ENCODE measurements at places on chromosomes 5 and 9.

DNA sequence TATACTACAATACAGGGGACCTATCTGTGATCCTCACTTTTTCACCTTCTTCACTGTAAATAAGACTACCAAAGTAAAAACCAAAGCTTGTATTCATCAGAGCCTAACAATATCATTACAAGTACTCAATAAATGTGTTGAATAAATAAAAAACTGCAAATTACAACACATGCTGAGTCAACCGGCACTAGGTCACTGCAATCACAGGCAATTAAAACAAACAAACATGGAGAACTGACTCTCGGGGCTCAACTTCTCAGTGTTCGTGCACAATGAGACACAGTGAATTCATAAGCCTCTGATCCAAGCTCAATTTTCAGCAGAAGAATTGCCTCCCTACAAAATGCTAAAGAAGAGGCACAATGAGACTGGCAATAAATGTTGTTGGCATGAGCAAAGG lies 69.2 kb downstream of the CDK5RAP2 start:
- DNase-seq: no peak

DNA sequence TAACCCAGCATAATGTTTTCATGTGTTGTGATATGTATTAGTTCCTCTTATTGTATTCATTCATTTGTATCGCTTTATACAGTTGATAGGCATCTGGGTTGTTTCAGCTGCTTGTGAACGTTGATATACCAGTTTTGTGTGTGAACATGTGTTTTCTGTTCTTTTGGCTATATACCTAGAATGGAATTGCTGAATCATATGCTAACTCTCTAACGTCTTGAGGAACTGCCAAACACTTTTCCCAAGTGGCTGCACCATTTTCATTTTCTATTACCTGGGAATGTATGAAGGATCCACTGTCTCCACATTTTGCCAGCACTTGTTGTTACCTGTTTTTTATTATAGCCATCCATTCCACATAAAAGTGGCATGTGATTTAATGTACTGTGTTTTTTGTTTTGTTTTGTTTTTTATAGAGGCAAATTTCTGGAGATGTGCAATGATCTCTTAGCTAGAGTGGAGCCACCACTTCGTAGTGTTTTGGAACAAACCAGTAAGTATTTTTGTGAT lies 34.6 kb downstream of the HSPA4 start:
- DNase-seq: no peak

DNA sequence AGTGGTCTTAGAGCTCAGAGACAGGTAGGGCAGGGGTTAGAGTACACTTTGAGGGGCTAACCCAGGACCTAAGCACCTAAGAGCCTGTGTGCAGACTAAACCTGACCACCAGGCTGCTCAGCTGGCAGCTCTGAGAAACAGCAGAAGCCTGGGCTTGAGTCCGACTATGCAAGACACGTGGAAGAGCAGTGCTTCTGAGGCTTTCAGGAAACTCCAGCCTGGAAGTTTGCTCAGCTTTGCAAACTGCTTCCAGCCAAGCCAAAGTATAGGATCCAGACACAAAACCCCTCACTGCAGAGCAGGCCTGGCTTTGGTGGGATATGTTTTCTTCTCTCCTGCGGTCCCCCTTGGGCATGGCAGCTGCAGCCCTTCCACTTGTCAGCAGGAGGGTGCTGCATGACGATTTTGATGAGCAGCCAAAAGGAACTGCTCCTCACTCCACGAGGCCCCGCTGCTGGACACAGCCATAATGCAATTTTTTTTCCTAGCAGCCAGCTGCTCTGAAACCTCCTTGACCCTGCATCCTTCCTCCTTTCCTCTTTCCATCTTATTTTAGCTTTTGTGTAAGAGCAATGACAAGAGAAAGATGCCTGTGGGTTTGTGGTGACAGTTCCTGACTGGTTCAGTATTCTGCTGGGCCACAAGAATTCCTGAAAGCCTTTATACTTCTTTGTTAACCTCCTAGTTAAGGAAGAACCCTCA lies 123.1 kb downstream of the LIFR start:
- no peak for DNase-seq

- no peak for DNase-seq
These were observed 10.5 kb downstream of the CXCL14 start for GRCh38 chr5:135568246-135568645.

DNA sequence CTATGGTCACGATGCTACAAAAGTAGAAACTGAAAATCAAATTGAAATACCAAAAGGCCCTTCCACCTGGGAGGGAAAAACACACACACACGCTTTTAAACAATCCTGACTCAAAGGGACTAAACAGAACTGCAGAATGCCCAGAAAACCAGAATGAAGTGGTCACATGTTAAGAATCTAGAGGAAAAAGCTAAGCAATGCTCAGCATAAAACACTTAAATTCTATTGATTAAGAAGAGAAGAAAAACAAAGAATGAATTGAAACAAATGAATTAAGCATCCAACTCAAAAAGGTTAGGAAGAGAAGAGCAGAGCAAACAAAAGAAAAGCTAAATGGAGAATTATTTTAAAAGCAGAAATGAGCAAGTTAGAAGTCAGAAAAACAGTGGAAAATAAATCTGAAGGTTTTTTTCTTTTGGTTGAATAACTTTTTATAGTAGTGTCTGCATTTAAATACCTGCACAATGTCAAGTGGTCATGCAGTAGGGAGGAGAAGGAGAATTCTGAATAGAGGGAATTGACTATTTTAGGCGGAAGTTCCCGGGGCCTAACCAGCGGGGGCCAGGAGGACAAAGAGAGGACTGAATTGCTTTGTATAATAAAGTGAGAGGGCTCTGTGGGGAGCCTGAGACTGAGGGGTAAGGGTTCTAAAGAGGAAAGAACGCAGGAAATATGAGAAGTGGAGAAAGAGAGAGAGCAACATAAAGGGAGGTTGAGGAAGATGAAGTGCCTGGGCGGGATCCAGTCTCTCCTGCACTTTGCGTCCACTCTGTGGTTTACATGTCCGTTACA lies 146.8 kb downstream of the ATPSCKMT start:
- DNase-seq: no peak

- DNase-seq: peak; percentile 26
These were observed 478 bp downstream of the TEX10 start for GRCh38 chr9:100352201-100352726.

DNA sequence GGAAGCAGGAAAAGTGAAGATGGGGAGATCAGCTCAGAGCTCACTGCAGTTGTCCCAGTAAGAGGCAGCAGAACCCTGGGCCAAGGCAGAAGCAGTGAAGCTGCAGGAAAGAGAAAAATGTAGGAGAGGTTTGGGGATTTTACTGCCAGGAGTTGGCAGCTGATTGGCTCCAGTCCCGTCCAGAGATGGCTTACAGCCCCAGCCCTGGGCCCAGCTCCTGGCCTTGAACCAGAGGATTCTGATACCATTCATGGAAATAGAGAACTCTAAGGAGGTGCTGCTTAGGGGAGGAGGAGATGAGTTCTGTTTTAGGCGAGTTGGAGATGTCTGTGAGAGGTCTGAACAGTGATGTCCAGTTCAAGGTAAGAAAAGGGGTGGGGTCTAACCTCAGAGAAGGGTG lies 4.6 kb downstream of the MORN5 start:
- DNase-seq: no peak

GRCh38 chr9:35935261-35935660 lies 22.7 kb downstream of the OR2S2 start:
- no peak for DNase-seq

DNA sequence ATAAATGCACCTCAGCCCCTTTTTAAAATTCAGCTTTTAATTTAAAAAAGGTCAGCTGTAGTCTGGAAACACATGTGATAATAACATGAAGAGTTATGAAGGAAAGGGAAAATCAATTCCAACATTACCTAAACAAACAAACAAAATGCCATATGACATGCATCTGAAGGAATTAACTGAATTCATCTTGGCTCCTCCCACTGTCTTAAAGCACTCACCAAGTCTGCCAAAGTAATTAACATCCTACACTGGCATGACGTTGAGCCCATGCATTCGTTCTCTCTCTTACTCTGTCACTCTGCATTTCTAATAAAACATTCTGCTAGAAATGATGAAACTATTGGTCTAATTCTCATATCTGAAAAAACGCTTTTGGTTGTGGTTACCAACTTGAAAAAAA lies 37.7 kb downstream of the TSSK1B start:
- no peak for DNase-seq

DNA sequence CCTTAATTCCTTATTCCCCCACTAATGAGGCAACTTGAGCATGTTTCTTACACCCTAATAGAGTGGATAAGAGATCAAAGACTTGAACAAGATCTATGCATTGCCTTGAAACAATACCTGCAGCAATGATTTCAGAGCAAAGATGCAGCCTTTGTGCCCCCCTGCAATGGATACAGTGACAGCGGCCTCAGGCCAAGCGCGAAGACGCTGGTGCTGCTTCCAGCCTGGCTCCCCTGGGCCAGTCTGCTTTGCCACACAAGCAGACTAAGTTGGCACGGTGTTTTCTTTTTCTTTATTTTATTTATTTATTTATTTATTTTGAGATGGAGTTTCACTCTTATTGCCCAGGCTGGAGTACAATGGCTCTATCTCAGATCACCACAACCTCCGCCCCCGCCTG lies 179.8 kb upstream of the S1PR3 start:
- no peak for DNase-seq

- DNase-seq: no peak
These were observed 24.1 kb downstream of the OR2K2 start for GRCh38 chr9:111305914-111306313.

GRCh38 chr9:111839987-111840386 lies 45.2 kb upstream of the SHOC1 start:
- DNase-seq: no peak

DNA sequence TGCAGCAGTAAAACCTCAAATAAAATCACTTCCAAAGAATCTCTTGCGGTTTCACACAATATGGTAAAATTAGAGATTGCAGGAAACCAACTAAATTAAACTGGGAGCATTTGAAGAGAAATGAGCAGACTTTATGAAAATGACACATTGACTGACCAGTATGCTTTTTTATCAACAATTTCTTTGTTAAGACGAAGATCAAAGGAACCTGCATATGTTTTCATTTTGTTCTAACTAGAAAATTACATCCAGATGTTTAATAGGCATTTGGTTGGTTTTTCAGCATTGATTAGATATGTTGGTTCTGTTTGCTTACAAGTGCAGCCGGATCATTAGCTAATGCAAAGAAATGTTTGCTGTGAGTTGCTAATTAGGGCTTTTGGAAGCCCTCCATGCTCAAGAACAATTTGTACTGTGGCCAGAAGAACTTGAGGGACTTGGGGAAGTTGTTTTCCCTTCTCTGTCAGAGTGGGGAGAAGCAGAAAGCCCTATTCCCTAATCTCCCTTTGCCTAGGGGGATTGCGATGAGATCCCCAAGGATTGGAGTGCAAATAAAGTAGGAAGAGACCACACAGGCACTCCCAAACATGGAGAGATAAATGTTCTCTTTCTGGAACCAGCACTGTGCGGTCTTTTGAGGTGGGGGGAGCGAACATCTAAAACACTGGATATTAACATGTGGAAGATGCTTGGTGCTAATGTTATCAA lies 4.5 kb upstream of the TLE1 start:
- no peak for DNase-seq

- no peak for DNase-seq
These were observed 119.7 kb downstream of the CETN3 start for GRCh38 chr5:90289837-90290236.

DNA sequence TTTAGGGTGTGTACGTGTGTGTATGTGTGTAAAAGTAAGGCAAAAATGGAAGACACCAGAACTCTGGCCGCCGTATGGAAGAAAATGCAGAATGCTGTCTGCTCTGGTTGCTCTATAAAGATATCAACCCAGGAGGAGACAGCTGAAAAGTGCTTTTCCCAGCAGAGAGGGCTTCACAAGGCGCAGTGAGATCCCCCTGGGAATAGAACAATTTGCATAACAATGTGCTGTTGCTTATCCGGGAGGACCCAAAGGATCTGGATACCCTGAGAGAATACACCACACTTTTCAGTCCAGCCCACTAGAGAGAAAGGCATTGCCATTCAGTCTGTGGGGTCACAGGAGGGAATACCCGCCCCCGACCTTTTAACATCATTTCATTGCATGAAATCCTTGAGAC lies 230.6 kb downstream of the EBF1 start:
- no peak for DNase-seq

All from amygdala (tissue), 56 donors.